ENCODE measurements at places on chromosomes 5 and 9.

DNA sequence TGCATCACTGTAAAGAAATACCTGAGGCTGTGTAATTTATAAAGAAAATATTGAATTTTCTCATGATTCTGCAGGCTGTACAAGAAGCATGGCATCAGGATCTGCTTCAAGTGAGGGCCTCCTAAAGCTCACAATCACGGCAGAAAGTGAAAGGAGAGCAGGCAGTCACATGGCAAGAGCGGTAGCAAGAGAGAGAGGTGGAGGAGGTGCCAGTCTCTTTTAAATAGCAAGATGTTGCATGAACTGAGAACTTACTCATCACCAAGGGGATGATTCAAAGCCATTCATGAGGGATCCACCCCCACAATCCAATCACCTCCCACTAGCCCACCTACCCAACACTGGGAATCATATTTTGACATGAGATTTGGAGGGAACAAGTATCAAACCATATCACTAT lies 184.5 kb upstream of the PAPPA start:
- no peaks in the 10 kb centered on the region for H3K27me3 ChIP-seq
- no peak overlapping the region for H3K27ac ChIP-seq

DNA sequence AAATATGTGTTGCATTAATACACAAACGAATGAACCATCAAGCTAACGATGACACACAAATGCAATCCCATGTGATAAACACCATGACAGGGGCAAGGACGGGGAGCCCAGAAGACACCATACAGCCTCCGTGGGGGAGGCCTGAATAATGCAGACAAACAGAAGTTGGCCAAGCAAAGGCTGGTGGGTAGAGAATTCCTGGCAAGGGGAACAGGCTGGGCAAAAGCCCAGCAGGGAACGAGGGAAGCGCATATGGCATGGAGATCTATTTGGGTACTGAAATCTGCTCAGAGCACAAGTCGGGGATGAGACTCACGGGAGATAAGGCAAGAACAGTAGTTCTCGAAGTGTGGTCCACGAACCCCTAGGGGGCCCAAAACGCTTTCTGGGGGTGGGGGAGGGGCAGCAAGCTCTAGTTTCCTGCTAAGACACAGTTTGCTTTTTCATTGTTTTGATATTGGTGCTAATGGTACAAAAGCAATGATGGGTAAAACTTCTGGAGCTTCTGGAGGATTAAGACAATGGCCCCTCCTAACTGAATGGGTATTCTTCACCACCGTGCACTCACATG lies 42.9 kb upstream of the FBXW11 start:
- H3K27ac ChIP-seq, result no peak overlapping the region
- H3K4me3 ChIP-seq, result no peak overlapping the region
- no peak for DNase-seq
- H3K4me1 ChIP-seq, result peaks cover 20% of the 10 kb centered on the region

DNA sequence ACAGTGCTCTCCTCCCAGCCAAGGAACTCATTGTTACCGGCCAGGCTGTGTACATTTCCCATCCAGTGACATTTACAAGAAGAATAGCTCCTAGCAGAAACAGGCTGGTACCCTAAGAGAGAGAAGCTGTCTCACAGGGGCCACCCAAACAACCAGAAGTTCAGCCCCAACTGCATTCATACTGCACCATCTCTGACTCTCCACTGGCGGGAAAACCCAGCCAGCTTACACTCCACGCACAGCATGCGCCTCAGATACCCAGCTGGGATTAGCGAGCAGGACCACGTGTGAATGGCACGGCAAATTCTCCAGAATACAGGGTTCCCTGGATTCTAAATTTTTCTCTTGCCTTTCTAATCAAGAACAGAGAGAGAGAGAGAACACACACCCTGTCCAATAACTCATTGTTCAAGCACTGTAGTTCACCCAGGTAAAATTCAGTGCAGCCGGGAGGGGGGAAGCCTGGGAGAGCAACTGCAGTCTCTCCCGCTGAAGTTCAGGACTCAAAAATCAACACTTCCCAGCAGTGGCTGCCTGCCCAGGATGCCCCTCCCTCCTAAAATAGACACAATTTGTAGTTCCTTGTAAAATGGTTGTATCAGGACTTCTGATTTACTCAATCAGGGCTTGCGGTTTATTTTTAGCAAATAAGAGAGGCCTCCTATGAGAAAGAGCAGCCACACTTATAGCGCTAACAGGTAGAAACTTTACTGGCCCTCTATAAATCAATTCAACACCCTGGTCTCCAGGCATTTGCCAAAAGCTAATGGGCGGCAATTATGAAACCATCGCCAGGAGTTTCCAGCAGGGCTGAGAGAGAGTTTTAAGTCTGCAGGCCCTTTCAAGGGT lies 2.2 kb downstream of the COL23A1 start:
- no peak overlapping the region for H3K4me3 ChIP-seq
- no peak overlapping the region for H3K27ac ChIP-seq
- DNase-seq, result no peak
- H3K27me3 ChIP-seq, result no peaks in the 10 kb centered on the region

DNA sequence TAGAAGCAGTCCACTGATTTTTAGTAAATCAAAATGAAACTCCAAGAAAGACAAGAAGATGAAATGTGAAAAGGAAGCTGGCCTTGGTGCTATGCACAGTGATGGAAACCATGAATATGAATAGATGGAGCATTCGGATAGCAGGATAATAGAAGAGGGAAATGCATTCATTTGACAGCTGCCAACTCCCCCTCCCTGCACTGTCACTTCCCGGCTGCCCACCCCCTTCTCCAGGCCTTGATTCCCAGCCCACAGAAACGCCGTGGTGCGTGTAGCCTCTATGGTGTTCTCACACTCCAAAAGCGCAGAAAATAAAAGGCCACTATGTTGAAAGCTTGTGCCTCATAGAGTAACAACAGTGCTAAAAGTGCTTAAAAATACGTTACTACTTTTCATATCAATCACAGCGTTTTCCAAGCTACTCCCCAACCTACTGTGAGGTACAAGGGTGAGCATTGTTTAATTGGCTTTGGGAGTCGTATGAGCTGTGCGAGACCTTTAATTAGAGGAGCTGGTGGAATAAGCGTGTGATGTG lies 26.1 kb upstream of the IFNK start:
- no peak overlapping the region for H3K4me3 ChIP-seq
- no peaks in the 10 kb centered on the region for H3K36me3 ChIP-seq
- H3K27ac ChIP-seq, result peak overlapping the region; percentile 70
- peaks cover 35% of the 10 kb centered on the region for H3K4me1 ChIP-seq

DNA sequence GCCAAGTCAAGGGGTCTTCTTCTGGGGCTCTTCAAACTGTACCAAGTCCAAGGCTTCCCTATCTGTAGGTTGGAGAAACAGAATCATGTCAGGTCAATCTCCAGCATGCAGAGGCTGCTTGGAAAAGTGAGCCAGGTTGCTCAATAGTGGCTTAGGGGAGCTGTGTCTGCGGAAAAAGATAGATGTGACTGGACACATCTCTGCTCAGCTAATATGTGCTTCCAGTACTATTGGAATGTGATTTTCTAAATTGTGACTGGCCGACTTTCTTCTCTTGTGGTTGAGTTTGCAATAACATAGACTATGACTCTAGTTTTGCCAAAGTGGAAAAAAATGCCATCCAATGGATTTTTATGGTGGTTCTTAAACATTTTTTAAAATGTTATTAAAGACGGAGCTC lies 136.7 kb downstream of the BOD1 start:
- no peak overlapping the region for H3K27ac ChIP-seq
- H3K27me3 ChIP-seq, result no peaks in the 10 kb centered on the region
- H3K4me1 ChIP-seq, result no peaks in the 10 kb centered on the region
- no peaks in the 10 kb centered on the region for H3K36me3 ChIP-seq

DNA sequence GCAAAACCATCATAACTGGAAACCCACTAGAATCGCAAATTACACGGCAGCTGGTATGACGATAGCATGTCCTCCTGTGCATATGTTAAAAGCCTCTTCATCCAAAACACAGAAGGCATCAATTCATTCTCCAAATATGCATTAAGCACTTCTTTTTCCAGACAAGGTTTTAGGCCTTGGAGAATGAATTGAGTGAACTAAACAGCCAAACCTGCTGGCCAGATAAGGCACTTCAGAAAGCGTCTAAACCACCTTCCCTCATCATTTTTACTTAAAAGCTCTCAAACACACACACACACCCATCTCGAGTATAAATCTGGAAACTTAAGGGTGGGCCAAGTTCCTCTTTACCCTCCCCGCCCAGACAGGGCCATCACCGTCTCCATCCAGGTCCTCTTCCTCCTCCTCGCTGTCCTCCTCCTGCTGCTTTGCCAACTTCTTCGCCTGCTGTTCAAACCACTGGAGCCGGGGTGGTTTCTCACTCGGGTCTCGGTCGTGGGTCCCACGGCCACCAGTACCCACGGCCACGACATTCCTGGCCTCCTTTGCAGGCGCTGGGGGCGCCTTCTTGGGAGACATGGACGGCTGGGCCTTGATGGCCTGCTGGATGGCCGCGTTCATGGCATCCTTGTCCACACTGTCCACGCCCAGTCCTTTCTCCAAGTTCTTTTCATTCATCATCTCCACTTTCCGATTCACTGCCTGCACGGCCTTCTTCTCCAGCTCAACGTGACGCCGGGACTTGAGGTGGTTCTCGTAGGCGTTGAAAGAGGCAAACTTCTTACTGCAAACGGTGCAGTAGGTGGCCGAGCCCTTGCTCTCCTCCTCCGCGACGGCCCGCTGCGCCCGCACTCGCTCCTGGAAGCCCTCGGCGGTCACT lies 696 bp downstream of the ZNF622 start:
- H3K27me3 ChIP-seq, result no peaks in the 10 kb centered on the region
- H3K4me1 ChIP-seq, result peaks cover 20% of the 10 kb centered on the region
- peak overlapping the region; percentile 75 for H3K27ac ChIP-seq
- H3K4me3 ChIP-seq, result peak overlapping the region; percentile 95
- no peaks in the 10 kb centered on the region for H3K36me3 ChIP-seq

DNA sequence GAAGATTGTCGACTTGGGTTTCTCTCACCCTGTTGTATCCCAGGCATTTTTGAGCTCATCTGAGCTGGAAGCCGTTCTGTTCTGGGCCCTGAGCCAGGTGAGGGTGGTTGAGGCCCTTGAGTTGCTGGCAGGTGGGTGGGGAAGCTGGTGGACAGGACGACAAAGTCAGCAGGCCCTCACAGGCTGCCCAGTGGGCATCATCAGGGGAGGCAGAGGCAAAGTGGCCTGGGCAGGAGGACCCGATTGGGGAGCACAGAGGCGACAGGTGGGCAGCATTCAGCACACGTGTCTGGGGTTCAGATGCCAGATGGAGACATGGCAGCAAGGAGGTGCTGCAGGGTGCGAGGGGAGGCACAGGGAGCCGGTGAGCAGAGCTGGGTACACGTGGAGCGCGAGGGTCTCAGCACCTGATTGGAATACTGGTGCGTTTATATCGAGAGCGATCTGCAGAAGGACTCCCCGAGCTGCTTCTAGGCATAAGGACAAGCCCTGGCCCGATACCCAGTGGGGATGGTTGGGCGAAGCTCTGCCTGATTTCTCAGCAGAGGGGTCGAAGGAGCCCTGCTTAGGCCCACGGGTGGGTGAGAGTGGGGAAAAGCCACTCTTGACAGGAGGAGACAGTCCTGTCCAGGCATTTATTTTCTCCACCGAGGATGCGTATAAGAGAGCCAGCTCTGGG lies 49.0 kb upstream of the SUSD3 start:
- peak; percentile 25 for DNase-seq
- H3K36me3 ChIP-seq, result no peaks in the 10 kb centered on the region
- H3K4me3 ChIP-seq, result no peak overlapping the region

GRCh38 chr5:65307088-65307487 lies 174.6 kb downstream of the ADAMTS6 start:
- H3K4me3 ChIP-seq, result no peak overlapping the region
- no peak overlapping the region for H3K27ac ChIP-seq
- no peak for DNase-seq

GRCh38 chr9:37617161-37617560 lies 24.8 kb upstream of the TOMM5 start:
- no peak overlapping the region for H3K4me3 ChIP-seq
- no peak overlapping the region for H3K27ac ChIP-seq
- H3K4me1 ChIP-seq, result no peaks in the 10 kb centered on the region
- H3K27me3 ChIP-seq, result no peaks in the 10 kb centered on the region

GRCh38 chr5:151895660-151896030 lies 29.0 kb downstream of the GLRA1 start:
- H3K4me1 ChIP-seq, result no peaks in the 10 kb centered on the region
- H3K27me3 ChIP-seq, result no peaks in the 10 kb centered on the region
- DNase-seq, result no peak

- no peaks in the 10 kb centered on the region for H3K36me3 ChIP-seq
- no peak overlapping the region for H3K4me3 ChIP-seq
- no peaks in the 10 kb centered on the region for H3K4me1 ChIP-seq
- no peak overlapping the region for H3K27ac ChIP-seq
Observed at GRCh38 chr5:76527685-76528161, 95.5 kb downstream of the F2RL2 start.
